ENCODE measurements at places on chromosomes 3 and 15.

DNA sequence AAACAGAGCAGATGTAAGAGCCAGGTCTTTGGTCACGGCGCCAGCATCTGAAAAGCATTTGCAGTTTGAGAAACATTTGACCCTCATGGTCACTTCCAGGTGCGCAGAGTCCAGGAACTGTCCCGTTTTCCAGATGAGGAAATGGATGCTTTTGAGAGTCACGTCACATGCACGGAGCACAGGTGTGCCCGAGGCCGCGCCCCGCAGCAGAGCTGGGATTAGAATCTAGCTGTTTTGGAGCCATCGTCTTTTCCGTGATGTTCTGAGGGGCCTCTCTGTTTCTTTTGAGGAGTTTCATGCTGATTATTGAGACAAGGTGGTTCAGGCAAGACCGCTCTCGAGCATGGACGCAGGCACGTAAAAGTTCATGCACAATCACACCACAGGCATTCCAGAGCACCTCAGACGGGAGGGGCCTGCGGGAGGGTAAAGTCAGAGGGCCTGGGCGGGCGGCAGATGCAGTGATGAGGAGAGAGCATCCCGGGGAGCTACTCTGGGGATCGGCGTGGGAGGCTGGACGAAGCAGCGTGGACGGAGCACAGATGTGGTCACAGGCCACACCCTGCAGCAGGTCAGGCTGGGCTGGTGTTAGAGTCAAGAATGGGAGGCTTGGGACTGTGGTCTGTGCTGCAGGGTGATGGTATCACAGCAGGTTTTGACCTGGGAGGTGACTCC, 139.2 kb upstream of the MEF2A start:
- DNase-seq = no peak

DNA sequence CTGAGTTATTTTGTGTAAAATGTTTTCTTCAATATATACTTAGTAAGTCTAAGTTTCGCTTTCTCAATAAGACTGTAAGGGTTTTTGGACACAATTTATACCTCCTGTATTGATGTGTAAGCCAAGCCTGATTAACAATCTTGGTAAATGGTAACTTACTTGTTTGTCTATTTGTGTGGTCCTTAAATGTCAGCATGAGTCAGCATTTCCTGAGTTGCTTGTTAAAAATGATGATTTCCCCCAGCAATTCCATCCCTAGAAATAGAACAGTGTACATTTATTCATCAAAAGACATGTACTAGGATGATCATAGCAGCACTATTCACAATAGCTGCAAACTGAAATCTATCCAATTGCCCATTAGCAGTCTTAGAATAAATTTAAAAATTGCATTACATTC, 53.4 kb upstream of the LRIG1 start:
- no peak for DNase-seq

DNA sequence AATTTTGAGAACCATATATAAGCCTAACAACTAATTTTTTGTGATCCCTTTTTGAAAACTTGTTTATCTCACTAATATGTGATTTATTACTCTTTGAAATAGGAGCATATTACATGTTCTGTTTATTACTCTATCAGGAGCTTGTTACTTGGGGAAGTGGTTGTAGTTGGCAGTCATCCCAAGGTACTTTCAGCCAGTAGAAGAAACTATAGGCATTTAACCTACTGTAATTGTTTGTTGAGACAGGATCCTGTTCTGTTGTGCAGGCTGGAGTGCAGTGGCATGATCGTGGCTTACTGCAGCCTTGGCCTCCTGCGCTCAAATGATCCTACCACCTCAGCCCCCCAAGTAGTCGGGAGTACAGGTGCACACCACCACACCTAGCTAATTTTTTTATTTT, 195.6 kb downstream of the TCF12 start:
- no peak for DNase-seq

DNA sequence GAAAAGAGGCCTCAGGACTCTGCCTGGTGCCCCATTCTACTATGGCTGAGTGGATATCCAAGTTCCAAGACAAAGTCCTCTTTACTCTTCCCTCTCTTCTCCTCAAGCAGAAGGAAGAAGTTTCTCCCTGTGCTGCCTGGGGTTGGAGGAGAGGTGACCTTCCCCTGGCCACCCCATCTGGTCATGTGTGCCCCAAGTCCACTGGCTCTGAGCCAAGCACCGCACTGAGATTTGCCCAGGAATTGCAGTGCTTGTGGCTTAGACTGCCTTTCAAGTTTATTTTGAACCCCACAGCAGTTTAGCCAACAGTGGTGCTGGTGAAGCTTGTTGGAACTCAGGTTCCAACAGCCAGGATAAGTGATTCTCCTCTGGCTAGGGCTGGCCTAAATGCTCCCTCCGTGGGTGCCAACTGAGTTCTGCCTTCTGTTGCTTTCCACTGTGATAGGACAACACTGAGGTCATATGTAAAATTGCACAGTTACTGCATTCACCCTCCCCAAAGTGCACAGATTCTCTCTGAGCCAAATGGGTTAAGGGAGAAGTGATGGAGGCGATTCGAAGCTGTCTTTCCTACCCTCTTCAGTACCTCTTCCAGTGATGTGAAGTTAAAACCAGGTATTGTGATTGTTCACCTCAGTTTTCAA, 69.9 kb downstream of the TMCO5A start:
- no peak for DNase-seq

GRCh38 chr15:21268436-21268940, 171.8 kb downstream of the POTEB3 start:
- no peak for DNase-seq

GRCh38 chr15:79406210-79406609, 25.9 kb upstream of the MINAR1 start:
- DNase-seq = no peak

DNA sequence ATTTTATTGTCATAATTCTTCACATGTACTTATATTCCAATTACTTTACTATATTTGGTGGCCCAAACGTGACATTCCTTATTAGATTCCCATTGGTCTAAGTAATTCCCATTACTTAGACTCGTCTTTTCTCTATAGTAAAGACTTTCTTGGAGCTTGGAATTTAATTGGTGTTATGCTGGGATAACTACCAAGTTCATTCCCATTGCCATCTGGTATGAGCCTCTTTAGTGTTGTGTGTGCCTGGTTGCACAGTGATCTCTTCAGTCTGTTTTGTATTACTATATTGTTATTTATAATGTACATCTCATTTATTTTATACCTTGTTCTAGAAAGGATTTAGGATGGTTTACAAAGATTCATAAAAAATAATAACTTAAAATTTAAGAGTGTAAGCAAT, 27.8 kb downstream of the TMEM108 start:
- no peak for DNase-seq

DNA sequence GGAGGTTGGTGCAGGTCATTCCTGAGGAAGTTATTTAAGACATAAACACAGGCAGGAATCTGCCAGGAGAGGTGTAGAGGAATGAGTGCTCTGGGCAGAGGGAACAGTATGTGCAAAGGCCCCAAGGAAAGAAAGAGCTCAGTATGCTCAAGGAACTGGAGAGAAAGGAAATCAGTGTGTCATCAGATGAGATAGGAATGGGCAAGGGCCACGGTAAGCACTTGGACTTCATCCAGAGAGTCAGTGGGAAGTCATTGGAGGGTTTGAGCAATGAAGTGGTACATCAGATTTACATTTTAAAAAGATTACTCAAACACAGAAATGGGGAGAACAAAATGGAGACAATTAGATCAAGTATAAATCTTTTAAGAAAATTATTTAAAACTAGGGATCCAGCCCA, 272.2 kb downstream of the ADAMTSL3 start:
- DNase-seq = no peak

- DNase-seq = no peak
Measured at GRCh38 chr15:66841953-66842681, 140.1 kb downstream of the SMAD6 start.

DNA sequence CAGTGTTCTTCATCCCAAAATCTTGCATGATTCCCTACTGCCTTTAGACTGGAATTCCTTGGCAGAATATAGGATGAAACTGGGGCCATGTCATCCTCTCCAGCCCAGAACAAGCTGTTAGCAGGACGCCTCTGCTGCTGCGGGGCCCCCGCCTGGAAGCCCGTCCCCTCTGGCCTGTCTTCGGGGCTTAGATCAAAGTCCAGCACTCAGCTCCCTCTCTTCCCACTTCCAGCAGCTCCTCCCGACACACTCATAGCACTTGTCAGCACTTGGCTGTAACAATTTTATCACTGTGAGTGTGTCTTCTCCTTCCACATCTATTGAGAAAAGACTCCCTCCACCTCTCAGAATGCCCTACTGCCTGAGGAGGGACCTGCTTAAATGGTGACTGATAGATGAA, 112.0 kb upstream of the HACD2 start:
- DNase-seq = no peak

DNA sequence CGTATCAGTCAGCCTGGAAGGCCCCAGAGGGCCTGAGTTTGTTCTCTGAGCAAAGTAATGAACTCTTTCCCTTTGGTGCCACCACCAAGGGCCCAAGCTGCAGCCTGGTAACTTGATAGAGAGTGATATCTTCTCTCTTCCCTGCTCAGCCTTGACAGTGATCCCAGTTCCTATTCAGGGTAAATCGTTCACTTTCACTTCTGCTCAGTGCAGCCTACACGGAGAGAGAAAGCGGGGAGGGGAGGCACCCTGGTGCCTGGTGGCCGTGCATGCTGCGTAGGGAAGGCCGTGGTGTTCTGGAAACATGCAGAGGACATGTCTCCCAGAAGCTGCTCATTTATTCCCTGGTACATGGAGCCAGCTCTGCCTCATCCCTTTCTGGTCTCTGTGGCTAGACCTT, 54.9 kb downstream of the KIF9 start:
- peak; percentile 29 for DNase-seq

DNA sequence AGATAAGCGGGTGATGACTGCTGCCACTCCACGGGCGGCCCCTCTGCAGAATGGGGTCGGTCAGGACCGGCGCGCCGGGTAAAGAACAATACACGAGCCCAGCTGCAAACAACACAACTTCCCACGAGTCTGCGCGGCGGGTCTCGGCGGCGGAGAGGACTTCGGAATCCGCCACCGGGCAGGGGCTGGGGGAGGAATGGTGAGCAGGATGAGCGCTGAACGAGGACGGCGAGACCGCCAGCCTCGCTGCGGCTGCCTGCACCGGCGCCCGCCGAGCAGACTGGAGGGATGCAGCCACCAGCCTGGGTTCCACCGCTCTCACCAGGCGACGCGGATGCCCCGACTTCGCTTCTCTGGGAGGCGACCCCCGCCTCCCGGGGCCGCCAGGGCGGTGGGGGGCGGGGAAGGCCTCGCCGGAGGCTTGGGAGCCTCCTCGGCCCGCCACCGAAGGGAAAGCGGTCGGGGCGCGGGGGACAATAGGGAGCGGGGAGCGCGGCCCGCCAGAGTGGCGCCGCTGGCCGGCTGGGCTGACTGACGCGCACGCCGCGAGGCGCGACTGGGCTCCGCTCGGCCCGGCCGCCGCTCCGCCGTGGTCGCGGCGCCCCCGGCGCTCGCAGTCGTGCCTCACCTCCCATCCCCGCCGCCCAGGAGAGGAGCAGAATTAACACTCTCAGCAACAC, 515 bp downstream of the ADAM10 start:
- peak; percentile 8 for DNase-seq

- DNase-seq = no peak
Measured at GRCh38 chr3:141934354-141934753, 57.9 kb downstream of the ATP1B3 start.

GRCh38 chr15:47959617-47960413, 161.0 kb upstream of the SLC24A5 start:
- DNase-seq = no peak

DNA sequence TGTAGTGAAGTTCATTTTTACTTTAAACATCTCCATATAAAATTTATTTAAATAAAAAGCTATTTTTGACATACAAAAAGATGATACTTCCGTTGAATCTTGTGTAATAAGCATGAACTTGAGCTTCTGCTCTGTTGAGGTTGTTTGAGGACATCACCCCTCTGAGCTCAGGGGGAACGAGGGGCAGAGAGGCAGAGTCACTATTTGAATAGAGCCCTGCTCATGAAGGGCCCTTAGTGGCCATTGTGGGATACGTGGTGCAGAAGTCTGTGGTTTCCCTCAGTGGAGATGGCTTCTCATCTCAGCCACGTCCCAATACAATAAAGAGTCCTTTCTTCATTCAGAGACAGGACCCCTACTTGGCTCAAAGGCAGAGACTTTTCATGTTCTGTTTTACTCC, 10.6 kb downstream of the CEMIP start:
- DNase-seq = no peak

- DNase-seq = no peak
Measured at GRCh38 chr3:13134879-13135206, 61.6 kb upstream of the IQSEC1 start.

DNA sequence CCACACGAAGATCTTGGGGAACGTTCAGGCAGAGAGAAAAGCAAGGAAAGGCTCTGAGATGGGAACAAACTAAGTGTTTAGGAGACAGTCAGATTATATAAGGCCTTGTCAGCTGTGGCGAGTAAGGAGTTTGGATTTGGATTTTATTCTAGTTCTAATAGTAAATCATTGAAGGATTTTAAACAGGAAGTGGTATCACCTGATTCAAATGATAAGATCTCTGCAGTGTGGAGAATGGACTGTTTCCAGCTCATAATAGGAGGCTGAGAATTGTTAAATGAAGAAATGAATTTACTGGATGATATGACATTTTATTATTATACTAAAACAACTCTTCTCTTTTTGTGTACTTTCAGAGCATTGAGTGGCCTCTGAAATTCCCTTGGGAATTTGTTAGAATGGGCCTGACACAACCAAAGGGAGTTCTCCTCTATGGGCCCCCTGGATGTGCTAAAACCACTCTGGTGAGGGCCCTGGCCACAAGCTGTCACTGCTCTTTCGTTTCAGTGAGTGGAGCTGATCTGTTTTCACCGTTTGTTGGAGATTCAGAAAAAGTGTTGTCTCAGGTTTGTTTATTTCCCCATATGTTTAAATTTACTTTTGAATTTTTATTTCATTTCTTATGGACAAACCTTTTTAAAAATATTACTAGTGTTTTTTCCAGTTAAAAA, 36.0 kb upstream of the GATM start:
- no peak for DNase-seq

GRCh38 chr3:59263152-59263551, 213.3 kb upstream of the CFAP20DC start:
- DNase-seq = no peak

GRCh38 chr15:100849021-100849854, 30.4 kb upstream of the ALDH1A3 start:
- DNase-seq = peak; percentile 18

- DNase-seq = no peak
Measured at GRCh38 chr15:45630917-45631691, 3.7 kb upstream of the SQOR start.

DNA sequence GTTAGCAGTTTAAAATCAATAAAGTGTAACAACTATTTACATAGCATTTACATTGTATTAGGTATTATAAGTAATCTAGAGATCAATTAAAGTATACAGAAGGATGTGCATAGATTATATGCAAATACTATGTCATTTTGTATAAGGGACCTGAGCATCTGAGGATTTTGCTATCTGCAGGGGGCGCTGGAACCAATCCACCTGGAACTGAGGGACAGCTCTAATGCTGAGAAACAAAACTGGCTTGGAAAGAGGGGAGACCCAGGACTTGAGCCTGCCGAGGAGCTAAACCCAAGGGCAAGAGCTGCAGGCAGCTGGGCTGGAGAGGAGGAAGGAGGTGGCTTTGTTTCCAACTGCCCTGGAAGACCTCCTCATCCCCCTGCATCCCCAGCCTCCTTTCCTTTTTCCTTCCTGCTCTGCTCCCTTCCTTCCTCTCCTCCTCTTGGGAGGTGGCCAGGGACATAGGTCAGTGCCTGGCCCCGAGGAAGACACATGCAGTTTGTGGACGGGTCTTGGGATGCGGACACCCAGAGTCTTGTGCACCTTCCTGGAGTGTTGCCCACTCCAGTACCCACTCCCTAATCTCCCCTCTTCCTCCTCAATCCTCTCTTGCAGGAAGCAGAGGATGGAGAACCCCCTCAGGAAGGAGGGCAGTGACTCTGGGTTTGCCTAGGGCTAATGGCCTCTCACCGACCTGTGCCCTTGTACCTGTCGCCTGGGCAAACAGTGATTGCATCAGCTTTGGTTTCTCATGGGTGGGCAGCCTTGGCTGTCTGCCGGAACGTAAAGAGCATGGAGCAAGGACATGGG, 825 bp upstream of the RTP3 start:
- DNase-seq = no peak

Data from GM18507 (cell line).